H9 (cell line): ENCODE measurements at places on chromosomes 6 and 20.

GRCh38 chr6:13180538-13180937 is 147.8 kb downstream of the TBC1D7 start:
- no peak for DNase-seq
- H3K4me1 ChIP-seq = no peaks in the 10 kb centered on the region
- no peaks in the 10 kb centered on the region for H3K27me3 ChIP-seq
- H3K36me3 ChIP-seq = no peaks in the 10 kb centered on the region
- no peak overlapping the region for H3K27ac ChIP-seq

- H3K4me1 ChIP-seq = no peaks in the 10 kb centered on the region
- H3K27me3 ChIP-seq = no peaks in the 10 kb centered on the region
- no peak for DNase-seq
- H3K27ac ChIP-seq = no peak overlapping the region
- peaks cover 67% of the 10 kb centered on the region for H3K36me3 ChIP-seq
- H3K4me3 ChIP-seq = no peak overlapping the region
Measured at GRCh38 chr20:48984575-48985219, 61.4 kb upstream of the CSE1L start.

DNA sequence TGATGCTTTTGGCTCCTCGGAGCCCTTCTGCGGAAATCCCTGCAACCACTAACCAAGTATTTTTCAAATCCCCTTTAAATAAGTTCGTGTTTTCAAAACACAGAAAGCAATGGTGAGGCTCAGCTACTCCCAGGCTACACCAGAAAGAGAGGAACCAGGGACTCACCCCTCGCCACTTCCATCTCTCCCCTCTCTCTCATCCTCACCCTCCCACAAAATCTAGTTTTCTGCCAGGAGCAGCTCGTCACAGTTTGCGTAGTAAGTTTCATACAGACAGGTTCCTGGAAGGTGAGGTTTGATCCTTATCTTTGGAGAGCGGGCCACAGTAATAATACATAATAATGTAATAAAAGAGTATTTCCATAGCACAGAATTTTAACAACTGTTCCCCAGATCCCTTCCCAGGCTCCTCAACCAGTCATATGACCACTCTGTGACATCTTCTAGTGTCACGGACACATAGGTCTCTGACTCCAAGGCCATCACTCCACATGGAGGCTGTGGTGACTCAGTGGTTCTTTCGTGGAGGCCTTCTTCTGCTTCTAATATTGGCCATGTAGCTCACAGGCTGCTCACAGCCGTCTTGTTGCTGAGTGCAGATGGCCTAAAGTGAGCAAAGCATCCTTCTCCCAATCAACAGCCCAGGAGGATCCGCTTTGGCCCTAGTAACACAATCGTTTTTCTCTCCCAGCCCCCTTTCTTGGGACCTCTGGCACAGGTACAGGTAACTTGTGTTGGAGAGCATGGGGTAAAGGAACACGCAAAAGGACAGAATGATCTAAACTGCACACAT is 295.7 kb downstream of the CDC5L start:
- no peak for DNase-seq
- H3K4me3 ChIP-seq = no peak overlapping the region
- H3K4me1 ChIP-seq = no peaks in the 10 kb centered on the region
- H3K27ac ChIP-seq = no peak overlapping the region
- no peaks in the 10 kb centered on the region for H3K27me3 ChIP-seq

GRCh38 chr20:62390317-62391164 is 3.6 kb downstream of the RPS21 start:
- no peaks in the 10 kb centered on the region for H3K4me1 ChIP-seq
- DNase-seq = no peak
- no peaks in the 10 kb centered on the region for H3K27me3 ChIP-seq
- H3K36me3 ChIP-seq = peaks cover 35% of the 10 kb centered on the region
- peak overlapping the region; percentile 50; the same call in 1 of the 3 replicates for H3K4me3 ChIP-seq

DNA sequence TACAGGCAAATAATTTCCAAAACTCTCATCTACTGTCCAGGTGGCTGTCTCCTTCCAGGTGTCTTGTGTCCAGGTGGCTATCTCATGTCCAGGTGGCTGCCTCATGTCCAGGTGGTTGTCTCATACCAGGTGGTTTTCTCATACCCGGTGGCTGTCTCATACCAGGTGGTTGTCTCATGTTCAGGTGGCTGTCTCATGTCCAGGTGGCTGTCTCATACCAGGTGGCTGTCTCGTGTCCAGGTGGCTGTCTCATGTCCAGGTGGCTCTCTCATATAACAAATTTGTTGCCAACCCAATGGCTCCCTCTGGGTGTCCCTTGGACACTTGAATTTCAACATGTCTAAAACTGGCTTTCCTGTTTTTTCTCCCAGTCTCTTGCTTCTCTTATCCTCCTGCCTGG is 14.3 kb upstream of the SLC22A3 start:
- no peak overlapping the region for H3K4me3 ChIP-seq
- DNase-seq = no peak

- no peak overlapping the region for H3K4me3 ChIP-seq
- no peaks in the 10 kb centered on the region; the same call in 1 of the 2 replicates for H3K27me3 ChIP-seq
Measured at GRCh38 chr6:167956983-167957492, 40.4 kb upstream of the KIF25 start.

GRCh38 chr20:53081916-53082863 is 110.0 kb downstream of the TSHZ2 start:
- H3K27me3 ChIP-seq = no peaks in the 10 kb centered on the region
- H3K4me3 ChIP-seq = no peak overlapping the region
- peaks cover 4% of the 10 kb centered on the region; the same call in 1 of the 2 replicates for H3K4me1 ChIP-seq
- no peaks in the 10 kb centered on the region for H3K36me3 ChIP-seq
- no peak for DNase-seq
- H3K27ac ChIP-seq = no peak overlapping the region

DNA sequence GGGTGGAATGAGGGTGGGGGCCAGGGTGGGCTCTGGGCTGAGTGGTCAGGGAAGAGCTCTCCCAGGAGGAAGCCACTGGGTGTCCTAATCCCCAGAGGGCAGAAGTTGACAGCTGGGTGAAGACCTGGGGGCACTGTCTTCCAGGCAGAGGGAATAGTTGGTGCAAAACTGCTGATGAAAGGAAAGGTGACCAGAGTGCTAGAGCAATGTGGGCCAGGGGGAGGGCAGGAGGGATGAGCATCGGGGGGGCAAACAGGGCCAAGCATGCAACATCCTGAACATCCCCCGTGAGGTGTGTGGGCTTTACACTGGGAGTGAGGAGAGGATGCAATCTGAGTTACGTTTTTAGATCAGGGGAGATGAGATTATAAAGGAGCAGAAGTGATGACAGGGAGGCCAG is 97.8 kb downstream of the NOL4L start:
- DNase-seq = no peak
- H3K27ac ChIP-seq = no peak overlapping the region
- H3K36me3 ChIP-seq = no peaks in the 10 kb centered on the region
- no peaks in the 10 kb centered on the region for H3K4me1 ChIP-seq

DNA sequence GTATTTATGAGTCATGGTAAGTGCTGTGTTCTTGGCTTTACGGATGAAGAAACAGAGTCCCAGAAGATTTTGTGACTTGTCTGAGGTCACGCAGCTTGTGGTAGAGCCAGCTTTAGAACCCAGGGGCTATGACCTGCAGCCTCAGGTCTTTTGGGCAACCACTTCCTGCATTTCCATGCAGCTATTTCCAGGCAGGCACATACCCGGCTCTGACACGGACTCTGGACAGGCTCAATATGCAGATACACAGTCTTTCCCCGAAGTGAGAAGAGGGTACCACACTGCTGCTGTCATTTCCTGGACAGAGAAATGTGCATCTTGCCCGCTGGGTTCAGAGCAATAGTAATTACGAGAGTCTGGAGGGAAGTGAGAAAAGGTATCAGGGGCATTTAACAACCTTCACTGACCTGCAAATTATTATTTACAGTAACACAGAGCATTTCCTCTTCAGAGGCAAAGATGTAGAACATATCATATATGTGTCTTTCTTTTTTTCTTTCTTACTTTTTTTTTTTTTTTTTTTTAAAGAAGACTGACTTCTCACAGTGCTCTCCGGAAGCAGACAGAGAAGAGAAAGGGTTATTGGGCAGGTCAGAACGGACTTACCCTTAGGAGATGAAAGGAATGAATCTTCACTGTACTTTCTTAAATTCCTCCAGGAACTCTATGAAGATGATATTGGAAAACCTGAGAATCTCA is 185.1 kb downstream of the CLIC5 start:
- H3K4me3 ChIP-seq = no peak overlapping the region
- no peak overlapping the region for H3K27ac ChIP-seq
- H3K27me3 ChIP-seq = no peaks in the 10 kb centered on the region
- no peaks in the 10 kb centered on the region for H3K36me3 ChIP-seq
- no peaks in the 10 kb centered on the region for H3K4me1 ChIP-seq

- DNase-seq = no peak
- H3K4me1 ChIP-seq = no peaks in the 10 kb centered on the region; the same call in 1 of the 2 replicates
- H3K4me3 ChIP-seq = no peak overlapping the region
- H3K36me3 ChIP-seq = no peaks in the 10 kb centered on the region
- no peaks in the 10 kb centered on the region for H3K27me3 ChIP-seq
Measured at GRCh38 chr20:48818031-48818370, 9.8 kb downstream of the PREX1 start.
